Kidney glomerular epithelial cell (primary cell): ENCODE measurements at places on chromosomes 11 and 22.

- DNase-seq: no peak
Observed at GRCh38 chr11:11336664-11337063, 16.4 kb downstream of the CSNK2A3 start.

- DNase-seq: no peak
Observed at GRCh38 chr11:106971864-106972263, 46.4 kb downstream of the GUCY1A2 start.

- no peak for DNase-seq
Observed at GRCh38 chr11:105589346-105589745, 20.5 kb upstream of the GRIA4 start.

DNA sequence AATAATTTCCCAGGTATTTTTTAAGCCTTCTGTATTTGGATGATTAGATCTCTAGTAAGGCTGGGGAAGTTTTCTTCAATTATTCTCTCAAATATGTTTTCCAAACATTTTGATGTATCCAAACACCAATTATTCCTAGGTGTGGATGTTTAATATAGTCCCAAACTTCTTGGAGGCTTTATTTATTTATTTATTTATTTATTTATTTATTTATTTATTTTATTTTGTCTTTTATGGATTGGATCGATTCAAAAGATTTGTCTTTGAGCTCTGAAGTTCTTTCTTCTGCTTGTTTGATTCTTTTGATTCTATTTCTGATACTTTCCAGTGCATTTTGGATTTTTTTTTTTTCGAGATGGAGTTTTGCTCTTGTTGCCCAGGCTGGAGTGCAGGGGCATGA lies 2267.9 kb upstream of the RAG2 start:
- no peak for DNase-seq

DNA sequence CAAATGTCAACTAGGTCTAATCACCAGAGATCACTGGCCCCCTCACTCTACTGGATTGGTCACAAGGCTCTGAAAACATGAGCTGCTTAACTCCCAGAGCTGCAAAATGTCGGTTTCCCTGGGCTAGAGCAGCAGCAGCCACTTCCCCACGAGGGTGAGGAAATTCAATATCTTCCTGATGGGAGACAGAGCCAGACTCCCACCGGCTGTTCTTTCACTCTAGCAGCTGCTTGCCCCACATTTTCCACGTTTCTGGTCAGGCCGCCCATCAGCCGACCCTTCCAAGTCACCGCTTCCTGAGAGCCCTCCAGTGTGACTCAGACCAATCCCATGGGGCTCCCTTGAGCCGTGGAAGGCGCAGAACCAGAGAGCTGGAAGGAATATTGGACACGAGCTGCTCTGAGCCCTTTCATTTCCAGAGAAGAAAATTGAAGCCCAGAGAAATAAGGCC lies 227.0 kb downstream of the ADAMTS15 start:
- no peak for DNase-seq

DNA sequence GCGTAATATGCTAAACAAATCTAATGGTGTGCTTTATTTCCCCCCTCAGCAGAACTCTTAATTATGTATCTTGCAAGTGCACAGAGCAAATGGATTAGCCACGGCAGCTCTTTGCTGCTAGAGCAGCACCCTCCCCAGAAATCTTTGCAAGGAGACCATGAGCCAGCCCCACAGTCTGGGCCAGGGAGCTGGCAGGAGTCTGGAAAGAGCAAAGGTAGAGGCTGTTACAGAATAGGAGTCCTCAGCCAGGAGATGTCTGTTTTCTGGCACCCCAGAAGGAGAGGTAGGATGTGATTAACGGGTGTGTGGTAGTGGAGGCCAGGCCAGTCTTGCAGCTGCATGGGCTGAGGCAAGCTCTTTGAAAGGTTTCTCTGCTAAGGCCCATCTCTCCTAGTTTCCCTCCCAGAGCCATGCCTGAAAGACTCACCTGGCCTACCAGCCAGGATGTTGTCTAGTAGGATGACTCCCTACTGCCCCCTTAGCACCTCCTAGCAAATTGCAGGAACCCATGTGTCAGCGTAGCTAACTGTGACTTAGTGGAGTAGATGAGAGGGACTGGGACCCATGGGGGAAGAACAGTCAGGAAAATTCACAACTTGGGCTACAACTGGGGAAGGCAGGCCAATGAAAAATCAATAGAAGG lies 557.2 kb downstream of the BUD13 start:
- DNase-seq: no peak

- DNase-seq: peak; percentile 90
Observed at GRCh38 chr22:41403532-41404318, 22.0 kb downstream of the TEF start.

- no peak for DNase-seq
Observed at GRCh38 chr22:46029036-46029435, 52.1 kb upstream of the WNT7B start.

- DNase-seq: no peak
Observed at GRCh38 chr11:25650319-25650718, 681.6 kb upstream of the ANO3 start.

DNA sequence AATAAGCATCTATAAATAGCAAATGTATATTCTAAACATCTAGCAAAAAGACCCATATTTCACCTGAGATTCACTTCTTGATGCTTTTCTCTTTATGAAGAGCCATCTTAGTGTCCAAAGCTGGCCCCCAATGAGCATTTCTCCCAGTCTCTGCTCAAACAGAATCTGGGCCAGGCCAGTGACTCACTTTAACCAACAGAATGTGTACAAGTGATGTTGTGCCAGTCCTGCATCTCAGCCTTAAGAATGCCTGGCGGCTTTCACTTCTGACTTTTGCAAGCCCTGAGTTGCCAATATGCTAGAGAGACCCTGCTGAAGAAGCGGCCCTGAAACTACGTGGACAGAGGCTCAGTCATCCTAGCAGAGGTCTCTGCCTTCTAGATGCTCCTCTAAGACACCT lies 6.9 kb upstream of the COPB1 start:
- no peak for DNase-seq

DNA sequence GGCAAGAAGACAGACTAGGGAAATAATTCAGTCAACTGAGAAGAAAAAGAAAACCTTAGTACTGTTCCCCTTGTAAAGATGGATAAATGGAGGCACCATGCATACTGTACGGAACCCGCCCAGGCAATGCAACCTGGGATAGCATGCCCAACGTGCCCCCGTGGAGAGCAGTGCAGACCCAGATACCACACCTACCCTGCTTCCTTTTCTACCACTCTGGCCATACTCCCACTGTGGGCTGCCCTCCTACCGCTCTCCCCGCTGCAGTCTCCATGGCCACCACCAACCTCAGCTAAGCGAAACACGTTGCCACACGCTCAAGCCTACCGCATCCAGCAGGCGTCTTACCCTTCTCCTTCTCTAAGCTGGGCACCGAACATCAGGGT lies 117.4 kb upstream of the SERPIND1 start:
- DNase-seq: no peak

DNA sequence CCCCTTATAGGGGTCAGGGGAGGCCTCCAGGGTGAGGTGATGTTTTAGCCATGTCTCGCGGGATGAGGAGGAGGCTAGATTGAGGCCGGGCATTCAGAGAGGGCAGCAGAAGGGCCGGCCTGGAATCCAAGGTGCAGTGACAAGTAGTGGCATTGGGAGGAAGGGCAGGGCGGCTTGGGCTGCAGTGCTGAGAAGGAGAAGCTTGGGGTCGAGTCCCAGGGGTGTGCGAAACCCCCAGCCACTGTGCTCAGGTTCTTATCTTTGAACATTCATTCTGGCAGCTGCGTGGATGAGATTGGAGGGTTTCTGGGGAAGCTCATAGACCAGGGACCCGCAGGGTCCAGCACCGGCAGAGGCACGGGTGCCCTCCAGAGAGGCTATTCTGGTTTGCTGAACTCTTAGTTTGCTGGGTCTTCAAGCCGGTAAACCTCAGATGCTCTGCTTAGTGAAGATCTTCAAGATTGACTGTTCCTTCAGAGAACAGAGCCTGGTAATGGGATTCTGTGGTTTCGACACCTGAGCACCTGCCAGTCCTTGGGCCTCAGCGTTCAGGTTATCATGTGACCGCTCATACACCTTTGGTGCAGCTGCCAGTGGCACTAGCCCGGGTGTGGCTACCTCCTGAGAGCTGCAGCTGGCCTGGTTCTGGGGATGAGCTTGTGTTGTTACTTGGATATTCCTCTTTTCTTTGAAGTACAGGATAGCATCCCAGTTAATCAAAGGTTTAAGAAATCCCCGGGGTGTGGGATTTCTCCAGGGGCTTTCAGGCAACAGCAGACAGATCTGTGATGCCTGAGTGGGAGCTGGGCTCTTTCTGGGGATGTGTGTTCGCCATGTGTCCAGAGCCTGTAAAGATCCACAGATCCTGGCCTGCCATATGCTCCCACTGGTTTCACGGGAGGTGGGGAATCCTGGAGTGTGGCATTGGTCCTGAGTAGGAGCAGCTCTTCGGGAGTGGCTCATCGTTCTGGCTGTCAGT lies 152.8 kb downstream of the TBC1D22A start:
- no peak for DNase-seq

DNA sequence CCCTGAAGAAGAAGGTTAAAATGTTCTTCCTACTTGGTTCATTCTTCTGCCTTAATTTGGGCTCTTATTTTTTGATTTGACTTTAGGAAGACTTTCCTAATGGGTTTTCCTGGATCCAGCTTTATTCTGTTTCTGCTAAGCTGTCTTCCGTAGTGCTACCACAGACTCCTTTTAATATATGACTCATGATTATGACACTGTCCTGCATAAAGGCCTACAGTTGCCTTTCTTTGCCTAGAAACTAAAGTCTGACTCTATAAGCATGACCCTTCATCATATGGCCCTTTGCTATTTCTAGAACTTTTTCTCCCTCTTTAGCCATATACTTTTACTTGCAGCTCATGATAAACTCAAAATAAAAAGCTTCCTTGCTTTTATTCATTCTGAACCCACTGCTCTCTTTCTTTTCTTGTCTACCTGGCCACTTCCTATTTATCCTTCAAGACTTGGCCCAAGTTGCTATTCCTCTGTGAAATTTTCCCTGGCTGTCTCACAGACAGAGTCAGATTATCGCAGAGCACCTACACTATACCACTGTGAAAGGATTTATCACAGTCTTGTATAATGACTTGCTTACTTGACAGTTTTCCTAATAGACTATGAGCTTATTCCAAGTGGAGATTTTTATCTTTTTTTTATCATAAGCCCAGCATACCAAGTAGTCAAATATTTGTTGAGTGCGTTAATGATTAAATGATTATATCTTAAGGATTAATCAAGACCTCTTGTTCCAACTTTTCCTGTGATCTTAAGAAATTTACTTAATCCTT lies 24.7 kb downstream of the TBCEL start:
- DNase-seq: no peak

DNA sequence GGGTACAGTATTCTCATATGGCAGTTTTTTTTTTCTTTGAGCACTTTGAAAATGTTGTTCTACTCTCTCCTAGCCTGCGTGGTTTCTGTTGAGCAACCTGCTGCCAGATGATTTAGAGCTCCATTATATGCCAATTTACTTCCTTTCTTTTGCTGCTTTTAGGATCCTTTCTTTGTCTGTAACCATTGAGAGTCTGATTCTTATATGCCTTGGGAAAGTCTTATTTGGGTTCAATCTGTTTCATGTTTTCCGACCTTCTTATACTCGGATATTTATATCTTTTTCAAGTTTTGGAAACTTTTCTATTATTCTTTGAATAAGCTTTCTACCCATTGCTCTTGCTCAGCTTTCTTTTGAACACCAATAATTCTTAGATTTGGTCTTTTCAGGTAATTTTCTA lies 138.1 kb upstream of the RAG2 start:
- DNase-seq: no peak

DNA sequence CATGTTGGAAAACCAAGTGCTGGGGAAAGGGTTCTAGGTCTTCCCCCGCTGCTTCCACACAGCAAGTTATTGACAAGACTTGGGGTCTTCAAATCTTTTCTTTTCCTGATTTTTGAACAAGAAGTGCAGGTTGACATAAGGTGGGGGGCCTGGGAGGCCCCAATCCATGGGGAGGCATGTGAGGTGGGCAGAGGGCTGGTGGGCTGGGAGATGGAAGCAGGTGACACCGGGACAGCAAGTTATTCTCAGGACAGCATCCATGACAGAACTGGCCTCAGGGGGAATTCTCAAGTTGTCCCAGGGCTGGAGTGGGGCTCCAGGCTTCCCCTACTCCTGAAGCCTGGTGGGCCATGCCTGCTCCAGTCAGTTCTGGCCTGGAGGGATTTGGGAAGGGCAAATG lies 5.5 kb downstream of the FGF19 start:
- DNase-seq: no peak
